ENCODE measurements at places on chromosomes 1 and 21.

GRCh38 chr1:4048076-4048475 lies 148.0 kb upstream of the C1orf174 start:
- no peak for DNase-seq

DNA sequence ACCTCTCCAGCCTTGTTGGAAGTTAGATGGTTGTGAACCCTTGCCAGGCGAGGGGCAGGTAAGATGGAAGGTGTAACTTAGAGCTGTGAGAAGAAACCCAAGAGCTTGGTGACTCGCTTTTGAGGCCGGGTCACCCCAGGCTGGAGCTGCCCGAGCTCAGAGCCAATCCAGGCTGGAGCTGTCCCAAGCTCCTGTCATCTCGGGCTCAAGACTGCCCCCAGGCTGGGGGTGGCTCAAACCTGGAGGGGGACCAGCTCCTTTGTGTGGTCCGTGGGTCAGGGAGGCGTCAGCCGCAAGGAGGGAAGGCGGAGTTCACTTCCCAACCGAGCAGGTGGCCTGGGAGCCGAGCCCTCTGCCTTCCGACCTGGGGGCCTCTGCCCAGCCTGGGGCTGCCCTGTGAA lies 2.0 kb downstream of the HUNK start:
- no peak for DNase-seq

DNA sequence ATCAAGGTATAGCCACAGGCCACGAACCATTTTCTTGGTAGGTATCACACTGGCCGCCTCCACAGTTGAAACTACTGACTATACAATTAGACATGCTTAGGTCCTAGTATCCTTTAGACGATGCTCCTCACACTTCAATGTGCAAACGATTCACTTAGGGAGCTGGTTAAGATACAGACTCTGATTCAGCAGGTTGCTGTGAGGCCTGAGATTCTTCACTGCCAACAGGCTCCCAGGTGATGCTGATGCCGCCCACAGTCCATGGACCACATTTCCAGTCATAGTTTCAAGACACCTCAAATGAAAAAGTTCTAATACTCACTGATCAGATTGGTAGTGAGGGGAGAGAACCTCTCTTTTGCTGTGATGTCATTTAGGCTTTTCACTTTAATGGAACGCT lies 6.8 kb downstream of the ATP5PO start:
- DNase-seq = no peak

- no peak for DNase-seq
These were observed 68.6 kb upstream of the SPATA6 start for GRCh38 chr1:48540587-48540986.

DNA sequence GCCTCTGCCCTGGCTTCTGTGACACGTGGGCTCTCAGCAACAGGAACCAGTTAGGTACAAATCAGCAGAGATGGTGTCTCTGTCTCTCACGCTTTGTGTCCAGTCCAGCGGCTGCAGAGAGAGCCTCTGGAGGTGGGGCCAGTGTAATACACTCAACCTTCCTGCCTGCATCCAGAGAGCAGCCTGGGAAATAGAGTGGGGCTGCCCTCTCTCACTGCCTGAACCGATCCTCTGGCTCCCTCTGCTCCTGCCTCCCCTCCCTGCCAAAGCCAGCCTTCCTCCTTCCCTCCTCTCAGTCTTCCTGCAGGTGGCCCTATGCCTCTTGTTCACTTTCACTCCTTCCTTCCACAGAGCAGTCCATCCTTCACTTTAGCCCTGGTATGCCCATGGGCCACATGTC lies at the start of gene ZNF648:
Gene ZNF648 (minus strand): TSS at position 119 of the 400 bp plus-strand sequence. CDS start 3,702 bp downstream, outside the sequence.
- no peak for DNase-seq

DNA sequence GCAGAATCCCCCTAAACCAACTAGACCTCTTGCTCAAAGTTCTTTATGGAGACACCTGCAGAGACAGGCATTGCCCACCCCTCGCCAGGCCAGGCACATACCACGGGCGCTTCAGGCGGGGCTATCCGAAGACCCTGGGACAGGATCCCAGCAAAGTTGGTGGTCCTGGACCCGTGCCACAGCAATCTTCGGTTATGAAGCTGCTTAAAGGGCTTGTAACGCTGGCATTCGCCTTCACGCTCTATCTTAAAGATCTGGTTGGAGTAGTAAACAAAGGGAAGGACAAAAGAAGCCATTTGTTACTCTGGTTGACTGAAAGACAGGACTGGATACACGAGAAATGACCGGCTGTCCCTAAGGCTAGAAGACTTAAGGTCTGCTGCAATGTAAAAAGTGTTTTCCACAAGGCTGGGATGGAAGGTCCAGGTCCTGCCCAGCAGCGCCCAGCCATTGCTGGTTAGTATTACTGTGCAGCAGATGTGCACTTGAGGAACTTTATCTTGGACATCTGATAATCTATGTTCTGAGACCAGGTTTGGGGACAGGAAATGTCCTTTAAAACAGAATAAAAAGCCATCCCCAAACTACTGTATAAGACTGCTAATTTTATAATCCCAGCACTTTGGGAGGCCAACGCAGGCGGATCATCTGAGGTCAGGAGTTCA lies 42.9 kb downstream of the PARP1 start:
- no peak for DNase-seq

Measured in activated CD8-positive, alpha-beta memory T cell treated with anti-CD3 and anti-CD28 coated beads, Interleukin-2, amount 50 U/mL, for 4 hours (primary cell).